Stimulated activated CD4-positive, alpha-beta T cell treated with anti-CD3 and anti-CD28 coated beads, Interleukin-1b, Interleukin-23, amount 100 ng/mL, for 1 hour (primary cell): ENCODE measurements at places on chromosomes 11 and 22.

DNA sequence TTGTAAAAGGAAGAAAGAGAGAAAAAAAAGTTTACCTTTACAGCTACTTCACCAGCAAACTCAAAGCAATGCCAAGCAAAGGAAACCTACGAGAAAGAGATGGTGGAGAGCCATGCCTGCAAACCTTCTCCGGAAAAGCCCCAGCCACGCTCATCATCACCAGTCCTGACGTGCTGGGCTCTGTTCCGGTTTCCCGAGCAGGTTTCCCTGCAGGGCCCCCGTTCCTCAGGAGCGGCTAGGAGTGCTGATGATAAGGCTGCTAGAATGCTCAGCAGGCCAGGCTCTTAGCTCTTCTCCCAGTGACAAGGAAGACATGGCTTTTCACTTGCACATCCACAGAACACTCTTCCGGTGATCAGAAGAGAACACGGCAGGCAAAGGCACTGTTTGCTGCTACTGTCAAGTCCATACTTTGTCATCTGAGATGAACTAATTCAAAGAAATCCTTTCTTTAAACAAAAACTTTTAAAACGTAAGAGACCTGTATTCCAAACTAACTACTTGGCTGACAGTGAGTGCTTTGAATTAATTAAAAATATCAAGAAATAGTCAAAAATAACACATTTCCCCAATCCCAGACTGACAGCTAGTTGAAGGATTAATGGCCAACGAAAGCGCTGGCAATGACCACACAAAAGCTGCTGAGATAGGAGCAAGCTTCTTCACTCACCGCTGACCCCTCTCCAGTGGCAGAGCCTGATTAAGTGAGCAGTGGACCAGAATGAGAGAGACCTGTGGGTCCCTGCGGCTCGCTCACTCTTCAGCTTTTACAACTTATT lies 35.8 kb downstream of the DUSP8 start:
- DNase-seq: no peak

DNA sequence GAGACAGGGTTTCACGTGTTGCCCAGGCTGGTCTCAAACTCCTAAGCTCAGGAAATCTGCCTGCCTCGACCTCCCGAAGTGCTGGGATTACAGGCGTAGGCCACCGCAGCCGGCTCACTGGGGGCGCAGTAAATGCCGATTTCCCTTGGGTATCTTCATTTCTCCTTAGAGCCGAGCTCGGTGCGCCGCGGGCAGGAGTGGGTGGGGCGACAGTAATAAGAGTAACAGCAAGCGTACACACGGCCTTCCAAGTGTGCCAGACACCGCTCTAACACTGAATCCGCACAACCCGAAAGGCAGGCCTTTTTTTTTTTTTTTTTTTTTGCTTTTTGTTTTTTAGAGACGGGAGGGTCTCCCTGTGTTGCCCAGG lies 500 bp upstream of the ADSL start:
- peak; percentile 38 for DNase-seq

DNA sequence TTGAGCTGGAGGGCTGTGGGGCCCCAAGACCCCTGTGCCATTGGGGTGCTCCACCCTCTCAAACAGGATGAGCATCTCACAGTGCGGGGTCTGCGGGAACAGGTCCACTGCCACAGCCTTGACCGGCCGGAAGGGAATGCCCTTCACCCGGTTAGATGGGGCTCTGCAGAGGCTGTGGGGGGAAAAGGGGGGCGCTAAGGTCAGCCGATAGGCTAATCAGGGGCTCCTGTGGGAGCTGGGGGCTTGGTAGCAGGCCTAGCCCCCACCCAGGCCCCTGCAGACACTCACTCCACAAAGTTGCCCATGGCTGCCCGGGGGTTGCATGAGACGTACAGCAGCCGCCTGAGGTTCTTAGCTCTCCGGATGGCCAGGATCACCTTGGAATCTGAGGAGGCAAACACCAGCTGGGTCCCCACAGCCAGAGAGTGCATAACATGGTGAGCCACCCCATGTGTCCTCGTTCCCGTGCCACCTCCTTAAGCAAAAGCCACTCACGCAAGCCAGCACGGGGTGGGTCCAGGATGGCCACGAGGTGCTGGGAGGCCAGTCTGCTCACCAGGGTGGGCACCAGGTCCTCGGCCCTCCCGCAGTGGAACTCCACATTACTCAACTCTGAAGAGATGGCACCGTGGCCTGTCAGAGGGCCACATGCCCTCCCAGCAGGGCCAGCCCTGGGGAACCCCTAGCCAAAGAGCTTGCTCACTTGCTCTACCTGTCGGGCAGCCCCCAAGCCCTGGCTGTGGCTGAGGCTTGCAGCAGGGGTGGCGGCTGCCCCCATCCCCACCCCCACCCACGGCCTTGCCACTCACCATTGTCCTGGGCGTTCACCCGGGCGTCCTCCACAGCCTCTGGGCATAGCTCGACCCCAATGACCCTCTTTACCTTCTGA lies 3.0 kb upstream of the RANBP1 start:
- no peak for DNase-seq

GRCh38 chr11:103069367-103069766 lies 22.6 kb downstream of the DCUN1D5 start:
- no peak for DNase-seq

DNA sequence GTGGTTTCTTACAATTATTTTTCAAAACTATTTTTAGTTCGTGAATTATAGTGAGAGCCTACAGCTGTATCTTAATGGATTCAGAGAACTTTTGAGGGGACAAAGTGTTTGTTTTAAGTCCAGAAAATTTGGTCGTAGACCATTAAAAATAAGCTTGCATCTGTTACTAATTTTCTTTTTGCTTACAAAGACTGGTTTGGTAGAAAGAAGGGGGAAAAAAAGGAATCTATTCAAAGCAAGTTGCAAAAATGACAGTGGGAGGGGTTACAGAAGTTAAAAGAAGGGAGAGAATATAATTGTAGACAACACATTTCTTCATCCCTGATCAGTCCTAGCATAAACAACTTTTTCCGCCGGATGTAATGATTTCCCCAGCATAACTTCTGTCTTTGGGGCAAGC lies 72.1 kb downstream of the AMOTL1 start:
- DNase-seq: no peak

GRCh38 chr22:30754971-30755758 lies 60.5 kb downstream of the OSBP2 start:
- DNase-seq: no peak

DNA sequence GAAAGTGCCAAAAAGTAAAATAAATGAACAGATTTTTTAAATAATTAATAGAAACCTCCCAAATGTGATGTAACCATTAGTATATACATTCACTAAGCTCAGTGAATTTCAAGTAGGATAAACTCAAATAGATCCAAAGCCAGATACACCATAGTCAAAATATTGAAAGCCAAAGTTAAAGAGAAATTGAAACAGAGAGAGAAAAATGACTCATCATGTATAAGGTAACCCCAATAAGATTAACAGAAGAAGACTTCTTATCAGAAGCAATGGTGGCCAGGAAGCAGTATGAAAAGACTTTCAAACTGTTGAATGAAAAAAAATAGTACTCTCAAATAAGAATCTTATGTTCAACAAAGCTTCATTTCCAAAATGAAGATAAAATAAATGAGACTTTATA lies 70.5 kb downstream of the LUZP2 start:
- no peak for DNase-seq

DNA sequence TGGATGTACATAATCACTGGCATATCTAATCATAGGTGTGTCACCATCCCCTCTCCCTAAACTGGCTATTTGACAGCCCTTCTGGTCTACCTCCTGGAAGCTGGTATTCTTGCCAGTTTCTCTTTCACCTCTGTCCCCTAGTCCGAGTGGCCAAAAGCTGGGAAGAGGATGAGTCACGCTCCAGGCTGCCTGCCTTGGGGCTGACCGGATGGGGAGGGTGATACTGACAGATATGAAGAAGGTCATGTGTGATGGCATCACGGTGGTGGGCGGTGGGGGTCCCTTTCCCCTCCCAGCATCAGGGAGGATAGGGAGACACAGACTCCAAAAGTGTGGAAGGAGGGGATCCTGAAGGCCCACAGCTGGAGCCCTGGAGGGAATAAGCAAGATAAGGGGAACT lies 4.8 kb downstream of the OAF start:
- DNase-seq: no peak

DNA sequence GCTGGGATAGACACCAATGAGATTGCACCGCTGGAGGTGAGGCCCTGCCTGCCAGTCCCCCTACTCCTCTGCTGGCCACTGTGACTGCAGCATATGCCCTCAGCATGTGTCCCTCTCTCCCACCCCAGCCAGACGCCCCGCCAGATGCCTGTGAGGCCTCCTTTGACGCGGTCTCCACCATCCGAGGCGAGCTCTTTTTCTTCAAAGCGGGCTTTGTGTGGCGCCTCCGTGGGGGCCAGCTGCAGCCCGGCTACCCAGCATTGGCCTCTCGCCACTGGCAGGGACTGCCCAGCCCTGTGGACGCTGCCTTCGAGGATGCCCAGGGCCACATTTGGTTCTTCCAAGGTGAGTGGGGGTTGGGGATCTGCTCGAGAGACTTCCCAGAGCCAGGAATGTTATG lies 5.7 kb upstream of the SMARCB1 start:
- no peak for DNase-seq

DNA sequence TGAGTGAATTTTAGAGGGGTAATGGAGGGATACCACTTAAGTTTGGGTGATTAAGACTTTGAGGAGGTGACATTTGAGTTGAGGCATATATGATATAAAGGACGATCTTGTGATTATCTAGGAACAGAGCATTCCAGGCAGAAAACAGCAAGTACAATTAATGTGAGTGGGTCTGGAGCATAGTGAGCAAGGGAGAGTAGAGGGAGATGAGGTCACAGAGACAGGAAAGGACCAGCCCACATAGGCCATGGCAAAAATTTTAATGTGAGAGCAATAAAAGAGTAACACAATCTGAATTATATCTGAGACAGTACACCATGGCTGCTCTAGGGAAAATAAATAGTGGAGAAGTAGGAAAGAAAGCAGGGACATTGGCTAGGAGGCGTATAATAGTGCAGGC lies 14.5 kb upstream of the HSPA8 start:
- no peak for DNase-seq

DNA sequence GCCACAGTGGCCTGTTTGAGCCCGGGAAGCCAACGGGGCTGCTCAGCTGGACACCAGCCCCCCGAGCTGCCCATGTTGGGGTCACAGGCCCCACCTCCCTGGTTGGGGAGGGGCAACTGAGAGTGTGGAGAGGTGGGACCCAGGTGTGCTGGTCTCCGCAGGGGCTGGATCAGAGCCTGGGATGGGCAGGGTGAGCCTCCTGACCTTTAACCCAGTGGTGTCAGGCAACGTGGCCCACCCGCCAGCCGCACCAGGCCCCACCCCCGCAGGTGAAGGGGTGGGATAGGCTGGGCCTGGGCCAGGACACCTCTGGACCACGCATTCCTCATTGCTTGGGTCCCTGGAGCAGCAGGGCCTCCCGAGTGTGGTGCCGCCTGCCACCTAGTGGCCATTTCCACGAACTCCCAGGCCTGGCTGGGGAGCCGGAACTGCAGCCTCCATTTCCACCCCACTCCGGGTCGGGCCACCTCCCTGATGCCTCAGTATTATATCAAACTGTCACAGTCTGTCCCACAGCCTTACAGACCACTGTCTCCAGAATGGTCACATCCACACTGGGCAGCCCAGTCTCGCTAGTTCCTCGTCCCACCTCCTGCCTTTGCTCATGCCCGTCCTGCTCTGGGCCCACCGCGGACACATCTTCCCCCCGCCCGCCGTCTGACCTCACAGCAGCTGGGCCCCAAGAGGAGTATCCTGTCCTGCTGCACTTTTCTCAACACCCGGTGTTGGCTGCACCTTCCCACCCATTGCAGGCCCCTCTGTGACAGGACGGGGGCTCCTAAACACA lies 13.3 kb upstream of the PPP6R3 start:
- peak; percentile 54 for DNase-seq

DNA sequence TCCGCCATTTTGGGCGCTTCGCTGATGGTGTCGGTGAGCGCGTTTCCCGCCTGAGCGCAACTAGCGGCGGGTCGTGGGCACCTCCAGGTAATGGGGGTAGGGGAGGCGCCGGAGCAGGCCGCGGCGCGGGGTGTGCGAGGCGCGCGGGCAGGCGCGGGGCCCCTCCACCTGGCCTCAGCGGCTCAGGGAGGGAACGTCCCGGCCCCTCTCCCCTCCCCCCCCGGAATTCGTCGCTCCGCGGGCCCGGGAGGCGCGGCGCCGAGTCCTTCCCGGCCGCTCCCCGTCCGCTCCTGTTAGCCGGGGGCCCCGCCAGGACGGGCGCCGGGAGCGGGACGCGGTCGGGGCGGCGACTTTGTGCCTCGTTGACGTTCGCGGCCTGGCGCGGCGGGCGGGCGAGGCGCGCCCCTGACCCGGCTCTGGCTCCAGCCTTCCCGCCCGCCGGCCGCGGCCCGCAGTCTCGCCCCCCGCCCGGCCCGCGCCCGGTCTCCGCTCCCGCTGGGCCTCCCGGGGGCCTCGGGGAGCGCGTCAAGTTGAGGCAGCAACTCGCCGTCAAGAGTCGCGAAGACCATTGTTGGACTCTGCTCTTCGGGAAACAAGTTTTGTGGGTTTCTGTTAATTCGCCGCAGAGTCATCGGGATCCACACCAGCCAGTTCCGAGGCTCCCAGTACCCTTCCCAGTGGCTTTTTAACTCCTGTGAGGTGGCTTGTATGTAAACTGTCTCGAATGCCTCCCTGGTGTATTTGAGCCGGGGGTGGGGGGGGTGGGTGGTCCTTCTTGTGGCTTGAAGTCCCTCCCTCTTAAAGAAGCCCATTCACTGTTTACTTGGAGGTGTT lies at the start of gene PPP6R3:
TSS of gene PPP6R3 (plus strand) at position 12 of the 834 bp plus-strand sequence. CDS start 76,913 bp downstream, outside the sequence.
- no peak for DNase-seq

- DNase-seq: no peak
Measured at GRCh38 chr11:76626921-76627401, 43.6 kb downstream of the LRRC32 start.
